Neural progenitor cell (in vitro differentiated cells): ENCODE measurements at places on chromosomes 1 and 21.

- no peaks in the 10 kb centered on the region for H3K4me1 ChIP-seq
- no peak overlapping the region for H3K4me3 ChIP-seq
- no peak for DNase-seq
- H3K27ac ChIP-seq = no peak overlapping the region
- no peaks in the 10 kb centered on the region for H3K36me3 ChIP-seq
These were observed 26.3 kb downstream of the TFAP2E start for GRCh38 chr1:35599411-35599810.

GRCh38 chr1:30287976-30288375 lies 435.4 kb downstream of the MATN1 start:
- DNase-seq = no peak
- H3K36me3 ChIP-seq = no peaks in the 10 kb centered on the region
- no peak overlapping the region for H3K4me3 ChIP-seq
- H3K4me1 ChIP-seq = peaks cover 9% of the 10 kb centered on the region
- H3K27ac ChIP-seq = no peak overlapping the region

GRCh38 chr21:42558846-42559245 lies 45.2 kb downstream of the SLC37A1 start:
- H3K27me3 ChIP-seq = no peaks in the 10 kb centered on the region
- H3K36me3 ChIP-seq = no peaks in the 10 kb centered on the region
- H3K4me1 ChIP-seq = peaks cover 7% of the 10 kb centered on the region
- H3K4me3 ChIP-seq = no peak overlapping the region
- DNase-seq = no peak

- H3K27me3 ChIP-seq = peaks cover 93% of the 10 kb centered on the region
- H3K4me1 ChIP-seq = peaks cover 22% of the 10 kb centered on the region
- H3K27ac ChIP-seq = no peak overlapping the region
- peak; percentile 83 for DNase-seq
These were observed 2.2 kb downstream of the CACNA1E start for GRCh38 chr1:181485287-181486097.

- no peak for DNase-seq
- no peaks in the 10 kb centered on the region for H3K4me1 ChIP-seq
- H3K4me3 ChIP-seq = no peak overlapping the region
These were observed 26.2 kb downstream of the VPS45 start for GRCh38 chr1:150093805-150094204.

- H3K27ac ChIP-seq = peak overlapping the region; percentile 7
- no peak for DNase-seq
- H3K4me1 ChIP-seq = peaks cover 16% of the 10 kb centered on the region
These were observed 612 bp downstream of the PSMA5 start for GRCh38 chr1:109425391-109426280.

- H3K36me3 ChIP-seq = no peaks in the 10 kb centered on the region
- H3K27me3 ChIP-seq = no peaks in the 10 kb centered on the region
- no peak overlapping the region for H3K4me3 ChIP-seq
- no peak overlapping the region for H3K27ac ChIP-seq
- DNase-seq = no peak
These were observed 127.0 kb downstream of the ZP4 start for GRCh38 chr1:237763751-237764150.

- no peaks in the 10 kb centered on the region for H3K4me1 ChIP-seq
- no peak overlapping the region for H3K4me3 ChIP-seq
- H3K36me3 ChIP-seq = no peaks in the 10 kb centered on the region
- no peak for DNase-seq
- no peaks in the 10 kb centered on the region for H3K27me3 ChIP-seq
These were observed 162.5 kb downstream of the RWDD3 start for GRCh38 chr1:95396557-95396956.

DNA sequence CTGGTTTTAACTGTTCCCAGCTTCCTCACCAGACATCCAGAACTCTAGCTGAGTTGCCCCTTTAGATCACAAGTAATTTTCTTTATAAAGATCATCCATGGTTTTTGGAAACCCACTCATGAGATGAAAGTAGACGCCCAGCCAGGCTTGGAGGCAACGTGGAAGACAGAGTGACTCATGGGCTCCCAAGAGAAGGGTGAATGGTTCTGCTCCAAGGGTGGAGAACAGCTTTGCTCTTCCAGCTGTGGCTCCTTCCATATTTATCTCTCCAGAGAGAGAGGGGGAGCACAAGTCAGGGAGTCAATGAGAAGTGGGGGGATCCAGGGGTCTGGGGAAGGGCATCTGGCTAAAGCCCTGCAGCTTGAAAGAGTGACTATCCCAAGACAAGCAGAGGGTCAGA lies 13.8 kb downstream of the FAM78B start:
- no peaks in the 10 kb centered on the region for H3K27me3 ChIP-seq
- no peak overlapping the region for H3K27ac ChIP-seq
- no peak overlapping the region for H3K4me3 ChIP-seq
- H3K4me1 ChIP-seq = no peaks in the 10 kb centered on the region
- H3K36me3 ChIP-seq = no peaks in the 10 kb centered on the region

- no peaks in the 10 kb centered on the region for H3K36me3 ChIP-seq
- H3K4me3 ChIP-seq = no peak overlapping the region
- no peaks in the 10 kb centered on the region for H3K27me3 ChIP-seq
- no peak for DNase-seq
- H3K27ac ChIP-seq = no peak overlapping the region
These were observed 33.7 kb upstream of the FBXO28 start for GRCh38 chr1:224080115-224080774.

- no peak overlapping the region for H3K27ac ChIP-seq
- H3K4me1 ChIP-seq = peaks cover 1% of the 10 kb centered on the region
- H3K27me3 ChIP-seq = no peaks in the 10 kb centered on the region
- H3K4me3 ChIP-seq = no peak overlapping the region
- DNase-seq = no peak
These were observed 296.4 kb downstream of the PTPRU start for GRCh38 chr1:29532751-29533150.

GRCh38 chr21:21200939-21201615 lies 202.9 kb downstream of the NCAM2 start:
- no peaks in the 10 kb centered on the region for H3K4me1 ChIP-seq
- no peaks in the 10 kb centered on the region for H3K27me3 ChIP-seq
- no peak for DNase-seq
- H3K36me3 ChIP-seq = no peaks in the 10 kb centered on the region

DNA sequence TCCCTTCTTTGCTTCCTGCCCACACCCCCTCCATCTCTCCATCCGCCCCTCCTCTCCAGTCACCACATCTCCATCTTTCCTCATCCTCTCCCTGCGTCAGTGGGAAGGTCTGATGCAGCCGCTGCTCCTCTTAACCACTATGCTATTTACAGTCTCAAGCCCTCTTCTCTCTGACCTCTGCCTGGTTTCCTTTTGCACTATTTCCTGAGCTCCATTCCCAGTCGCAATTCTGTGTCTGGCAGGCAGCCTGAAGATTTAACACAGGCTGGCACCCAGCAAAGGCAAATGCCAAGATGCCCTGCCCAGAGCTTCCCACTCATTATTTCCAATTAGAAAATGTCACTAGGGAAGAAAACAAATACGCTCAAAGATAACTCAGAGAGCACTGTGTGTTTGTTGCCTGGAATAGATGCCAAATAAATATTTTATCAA lies 89.6 kb upstream of the LPGAT1 start:
- no peak overlapping the region for H3K4me3 ChIP-seq
- H3K27ac ChIP-seq = no peak overlapping the region
- no peak for DNase-seq
- H3K4me1 ChIP-seq = no peaks in the 10 kb centered on the region
- no peaks in the 10 kb centered on the region for H3K27me3 ChIP-seq

DNA sequence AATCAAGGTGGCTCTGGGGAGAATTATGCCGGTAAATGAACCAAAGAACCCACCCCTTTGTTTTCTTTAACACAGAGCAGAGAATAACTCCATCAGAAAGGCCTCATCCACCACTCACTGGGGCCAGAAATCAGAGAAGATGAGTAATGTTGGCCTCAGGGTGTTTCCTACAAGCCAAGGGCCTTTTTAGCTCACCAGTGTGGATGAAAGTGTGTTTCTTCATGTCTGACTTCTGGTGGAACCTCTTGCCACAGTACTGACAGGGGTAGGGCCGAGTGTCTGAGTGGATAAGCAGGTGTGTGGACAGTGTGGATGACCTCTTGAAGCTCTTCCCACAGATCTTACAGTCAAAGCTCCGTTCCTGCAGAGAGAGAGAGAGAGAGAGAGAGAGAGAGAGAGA lies 8.3 kb downstream of the GFI1 start:
- H3K4me1 ChIP-seq = peaks cover 28% of the 10 kb centered on the region
- no peaks in the 10 kb centered on the region for H3K36me3 ChIP-seq
- no peak overlapping the region for H3K27ac ChIP-seq
- no peak for DNase-seq

DNA sequence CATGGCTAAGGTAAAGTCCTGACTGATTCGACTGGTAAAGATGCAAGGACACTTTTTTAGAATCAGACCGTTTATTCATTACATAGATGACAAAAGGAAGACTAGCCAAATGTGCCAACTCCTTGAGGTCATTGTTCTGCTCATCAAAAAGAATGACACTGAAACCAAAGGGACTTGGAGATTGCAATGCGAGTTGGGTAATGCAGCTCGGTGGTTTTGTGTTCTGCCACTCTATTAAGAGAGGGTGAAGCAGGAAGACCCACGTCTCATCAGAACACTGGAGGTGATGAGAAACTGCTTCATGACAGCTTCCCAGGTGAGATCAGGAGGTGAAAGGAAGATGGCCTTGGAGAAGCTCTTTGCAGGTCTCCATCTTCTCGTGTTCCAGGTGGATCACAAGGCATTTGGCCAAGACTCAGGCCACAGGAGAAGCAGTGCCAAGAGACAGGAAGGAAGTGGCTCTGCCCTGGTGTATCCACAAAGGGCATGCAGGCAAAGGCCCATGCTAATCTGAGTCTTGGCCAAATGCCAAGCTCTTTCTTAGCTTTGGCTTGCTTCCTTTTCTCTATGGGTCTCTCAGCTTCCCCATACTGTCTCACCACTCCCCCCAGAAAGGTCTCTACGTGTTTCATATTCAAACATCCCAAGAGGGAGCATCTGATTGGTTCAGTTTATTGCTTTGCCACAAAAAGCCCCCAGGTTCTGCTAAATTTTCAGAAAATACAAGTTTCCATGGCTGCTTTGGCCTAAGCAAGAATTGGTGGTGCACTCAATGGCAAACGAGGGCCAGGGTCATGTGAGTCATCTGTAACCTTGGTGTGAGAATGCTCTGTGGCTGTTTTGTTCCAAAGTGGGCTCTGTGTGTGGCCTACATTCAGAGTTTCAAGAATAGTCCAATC lies 5.7 kb upstream of the CCT8 start:
- no peak overlapping the region for H3K27ac ChIP-seq
- H3K36me3 ChIP-seq = no peaks in the 10 kb centered on the region
- no peak for DNase-seq
- H3K4me3 ChIP-seq = no peak overlapping the region
- H3K4me1 ChIP-seq = no peaks in the 10 kb centered on the region

DNA sequence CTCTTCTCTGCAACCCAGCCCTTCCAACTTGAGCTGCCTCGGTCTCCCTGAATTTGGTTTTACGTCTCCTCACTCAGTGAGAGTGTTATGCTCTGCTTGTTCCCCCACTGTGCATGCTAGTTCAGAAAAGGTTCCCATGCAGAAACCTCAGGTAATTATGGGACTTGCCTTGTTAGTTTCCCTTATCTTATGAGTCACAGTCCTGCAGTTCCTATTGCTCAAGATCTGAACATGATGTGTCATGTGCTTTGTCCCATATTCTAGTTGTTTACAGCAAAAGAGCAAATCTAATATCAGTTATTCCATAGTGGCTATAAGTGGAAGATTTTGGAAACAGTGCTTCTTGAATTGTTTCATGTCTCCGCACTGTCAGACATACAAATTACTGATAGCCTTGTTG lies 74.4 kb downstream of the DUSP10 start:
- no peak for DNase-seq
- no peaks in the 10 kb centered on the region for H3K4me1 ChIP-seq
- H3K36me3 ChIP-seq = no peaks in the 10 kb centered on the region
- H3K4me3 ChIP-seq = no peak overlapping the region
- no peak overlapping the region for H3K27ac ChIP-seq

- DNase-seq = peak; percentile 39
- H3K36me3 ChIP-seq = no peaks in the 10 kb centered on the region
- no peaks in the 10 kb centered on the region for H3K4me1 ChIP-seq
- H3K27ac ChIP-seq = no peak overlapping the region
These were observed 104.1 kb downstream of the NEGR1 start for GRCh38 chr1:72178266-72178665.

DNA sequence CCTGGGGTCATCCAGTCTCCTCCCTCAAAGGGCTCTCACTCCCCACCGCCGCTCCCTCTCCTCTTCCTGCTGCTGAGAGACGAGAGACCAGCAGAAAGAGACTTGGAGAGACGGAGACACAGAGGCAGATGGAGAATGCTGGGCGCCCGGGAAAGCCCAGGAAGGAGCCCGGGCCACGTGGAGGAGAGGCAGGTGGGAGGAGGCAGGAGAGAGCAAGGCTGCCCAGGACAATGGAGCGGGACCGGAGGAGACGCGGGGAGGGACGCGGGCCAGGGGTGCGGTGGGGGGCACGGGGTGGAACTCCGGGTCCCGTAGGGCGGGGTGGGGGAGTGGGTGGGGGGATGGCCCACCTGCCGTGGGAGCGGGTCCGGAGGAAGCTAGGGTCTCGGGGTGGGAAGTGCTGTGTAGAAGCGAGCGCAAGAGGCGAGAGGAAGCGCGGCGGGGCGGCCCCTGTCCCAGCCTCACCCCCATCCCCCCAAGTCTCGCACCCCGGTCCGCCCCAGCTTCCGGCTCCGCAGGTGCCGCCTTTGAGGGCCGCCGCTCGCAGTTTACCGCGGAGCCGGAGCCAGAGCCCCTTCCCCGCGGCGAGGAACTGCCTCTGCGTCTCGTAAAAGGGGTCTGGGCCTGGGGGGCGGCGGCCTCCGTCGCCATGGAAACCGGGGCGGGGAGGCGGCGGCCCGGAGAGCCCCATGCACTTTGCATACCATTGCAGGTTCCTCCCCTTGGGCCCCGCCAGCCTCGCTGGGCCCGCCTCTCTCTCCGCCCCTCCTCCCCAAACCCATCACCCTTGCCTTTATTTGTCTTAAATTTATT lies 11.7 kb upstream of the EPHA2 start:
- H3K27me3 ChIP-seq = no peaks in the 10 kb centered on the region
- peak; percentile 94 for DNase-seq
- peaks cover 28% of the 10 kb centered on the region for H3K4me1 ChIP-seq
- H3K4me3 ChIP-seq = peak overlapping the region; percentile 60
- H3K36me3 ChIP-seq = no peaks in the 10 kb centered on the region

- H3K27me3 ChIP-seq = no peaks in the 10 kb centered on the region
- no peak overlapping the region for H3K4me3 ChIP-seq
- no peaks in the 10 kb centered on the region for H3K36me3 ChIP-seq
These were observed 317.6 kb downstream of the PRDM2 start for GRCh38 chr1:14017531-14017961.

DNA sequence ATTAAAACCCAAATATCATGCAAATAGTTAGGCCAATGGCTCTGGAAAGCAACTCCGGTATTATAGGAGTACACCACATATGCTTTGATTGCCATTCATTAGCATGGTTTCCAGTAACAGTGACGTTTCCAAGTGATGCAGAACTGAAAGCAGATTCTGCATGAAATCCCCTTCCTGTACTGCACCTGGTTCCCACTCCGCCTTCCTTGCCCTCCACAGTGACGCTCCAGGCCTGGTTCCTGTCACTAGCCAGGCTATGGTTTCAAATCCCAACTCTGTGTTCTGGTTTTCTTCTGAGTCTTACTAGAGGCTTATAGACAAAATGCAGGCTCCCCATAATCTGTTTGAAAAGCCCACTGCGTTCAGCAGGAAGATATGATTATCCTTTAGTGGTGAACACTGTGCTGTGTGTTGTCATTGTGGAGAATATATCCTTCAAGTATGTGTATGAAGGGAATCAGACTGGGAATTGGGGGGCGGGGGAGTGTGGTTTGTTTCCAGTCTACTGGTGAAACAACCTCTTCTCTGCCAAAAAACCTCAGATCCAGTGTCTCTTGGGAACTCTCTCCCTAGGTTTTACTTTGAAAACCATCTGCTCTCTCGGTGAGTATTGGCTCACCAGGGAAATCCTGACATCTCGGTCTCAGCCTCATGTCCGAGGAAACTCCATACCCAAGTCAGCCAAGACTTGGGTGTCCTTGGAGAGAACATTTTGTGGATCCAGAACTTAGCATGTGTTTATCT lies 78.7 kb downstream of the TYW3 start:
- no peaks in the 10 kb centered on the region for H3K36me3 ChIP-seq
- no peak for DNase-seq
- H3K4me1 ChIP-seq = no peaks in the 10 kb centered on the region
- no peak overlapping the region for H3K4me3 ChIP-seq
